ENCODE measurements at places on chromosomes 13 and 19.

DNA sequence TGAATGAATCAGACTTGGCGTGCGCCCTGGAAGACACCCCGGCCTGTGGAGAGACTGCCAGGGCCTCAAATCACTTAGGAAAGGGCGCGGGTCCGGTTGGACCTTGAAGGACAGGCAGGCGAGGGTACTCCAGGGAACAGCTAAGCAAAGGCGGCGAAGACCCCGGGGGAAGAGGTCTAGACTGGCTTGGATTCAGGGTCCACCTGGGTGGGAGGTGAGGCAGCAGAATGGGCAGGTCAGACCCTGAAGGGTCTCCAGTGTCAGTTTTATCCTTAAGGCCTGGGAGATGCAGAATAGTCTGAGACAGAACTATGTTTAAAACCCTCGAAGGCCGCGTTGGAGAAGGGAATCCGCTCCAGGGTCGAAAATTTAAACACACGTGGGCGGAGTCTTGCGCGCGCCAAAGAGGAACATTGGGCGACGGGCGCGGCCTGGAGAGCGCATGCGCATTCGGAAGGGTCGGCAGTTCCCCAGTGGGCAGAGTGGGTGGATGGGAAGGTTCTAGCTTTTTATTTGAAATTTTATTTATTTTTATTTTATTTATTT, 567 bp upstream of the SMG9 start:
- no peak for DNase-seq

DNA sequence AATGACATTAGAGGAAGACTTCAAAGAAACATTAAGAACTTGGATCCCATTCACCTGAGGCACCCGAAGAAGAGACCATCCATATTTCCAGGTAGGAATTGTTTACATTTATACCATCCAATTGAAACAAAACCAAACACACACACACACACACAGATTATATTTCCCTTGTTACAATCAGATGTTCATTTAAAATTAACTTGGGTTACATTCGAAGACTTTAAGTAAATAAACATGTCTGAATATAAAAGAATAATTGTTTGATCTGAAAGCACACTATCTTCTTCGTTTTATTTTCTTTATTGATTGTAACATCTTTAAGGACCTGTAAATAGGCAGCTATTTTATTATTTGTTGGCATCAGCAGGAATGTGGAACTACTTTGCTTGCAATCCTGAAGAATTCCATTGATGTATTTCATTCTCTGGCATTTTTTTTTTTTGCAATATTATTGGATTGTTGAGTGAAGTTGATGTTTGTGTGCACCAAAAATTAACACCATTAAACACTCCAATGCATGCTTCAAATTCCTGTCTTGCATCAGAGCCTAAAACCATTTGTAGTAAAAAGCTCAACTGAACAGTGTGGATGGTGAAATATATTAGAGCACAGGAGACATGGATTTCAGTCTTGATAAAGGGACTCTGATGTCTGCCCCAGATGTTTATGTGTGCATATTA, 85.3 kb upstream of the FRY start:
- no peak for DNase-seq

DNA sequence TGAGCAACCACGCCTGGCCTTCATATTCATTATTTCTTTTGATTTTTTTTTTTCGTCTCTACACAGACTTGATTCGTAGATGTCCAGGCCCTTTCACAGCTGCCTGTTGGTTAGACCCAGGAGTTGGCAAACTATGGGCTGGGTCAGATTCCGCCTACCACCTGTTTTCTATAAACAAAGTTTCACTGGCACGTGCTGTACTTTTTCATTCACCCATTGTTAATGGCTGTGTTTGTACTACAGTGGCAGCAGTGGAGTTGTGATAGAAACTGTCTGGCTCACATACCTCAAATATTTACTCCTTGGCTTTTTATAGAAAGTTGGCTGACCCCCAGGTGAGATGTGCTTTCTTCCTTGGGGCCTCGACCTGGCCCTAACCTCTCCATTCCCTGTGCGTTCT, 72.9 kb upstream of the TEX29 start:
- no peak for DNase-seq

GRCh38 chr13:40657951-40658350, 8.5 kb downstream of the FOXO1 start:
- DNase-seq, result no peak

GRCh38 chr13:44853641-44854040, 135.6 kb downstream of the NUFIP1 start:
- DNase-seq, result peak; percentile 46

DNA sequence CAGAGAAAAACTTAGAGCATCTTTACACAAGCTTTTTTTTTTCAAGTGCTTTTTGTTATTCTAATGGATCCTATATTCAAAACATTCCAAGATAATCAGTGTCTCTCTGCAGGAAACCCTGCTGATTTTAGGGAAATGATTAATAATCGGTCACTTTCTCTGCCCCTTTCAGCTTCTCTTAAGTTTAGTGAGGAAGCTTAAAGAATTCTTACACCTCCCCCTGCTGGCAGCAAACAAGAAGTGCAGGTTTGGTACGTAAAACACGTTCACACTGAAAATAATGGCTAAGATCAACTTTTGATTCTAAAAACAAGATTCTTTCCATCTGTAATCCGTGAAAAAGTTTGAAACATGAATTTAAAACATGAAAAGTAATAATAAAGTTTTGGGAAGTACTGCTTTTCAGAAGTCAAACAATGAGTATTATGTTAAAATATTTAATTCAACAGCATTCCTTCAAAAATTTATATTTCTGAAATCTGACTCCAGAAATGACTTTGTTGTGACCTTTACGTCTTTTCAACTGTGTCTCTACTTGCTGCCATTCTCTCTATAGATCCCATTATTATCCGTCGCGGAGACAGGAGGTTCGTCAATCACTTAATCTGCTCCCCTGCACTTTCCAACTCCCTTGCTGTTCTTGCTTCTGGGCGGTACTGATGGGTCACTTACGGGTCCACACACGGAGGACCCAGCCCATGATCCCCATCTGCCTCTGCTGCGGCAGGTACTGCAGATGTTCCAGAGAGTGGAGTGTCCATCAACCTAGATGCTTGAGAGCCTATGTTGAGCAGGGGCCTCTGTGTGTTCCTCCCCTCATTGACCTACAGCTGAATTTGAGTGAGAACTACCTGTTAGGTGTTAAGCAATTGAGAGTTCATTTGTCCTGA, 203.1 kb upstream of the EDNRB start:
- no peak for DNase-seq

- no peak for DNase-seq
These were observed 17.5 kb upstream of the SIGLEC14 start for GRCh38 chr19:51664131-51664530.

- DNase-seq, result no peak
These were observed 25.5 kb downstream of the IZUMO4 start for GRCh38 chr19:2122251-2122650.

DNA sequence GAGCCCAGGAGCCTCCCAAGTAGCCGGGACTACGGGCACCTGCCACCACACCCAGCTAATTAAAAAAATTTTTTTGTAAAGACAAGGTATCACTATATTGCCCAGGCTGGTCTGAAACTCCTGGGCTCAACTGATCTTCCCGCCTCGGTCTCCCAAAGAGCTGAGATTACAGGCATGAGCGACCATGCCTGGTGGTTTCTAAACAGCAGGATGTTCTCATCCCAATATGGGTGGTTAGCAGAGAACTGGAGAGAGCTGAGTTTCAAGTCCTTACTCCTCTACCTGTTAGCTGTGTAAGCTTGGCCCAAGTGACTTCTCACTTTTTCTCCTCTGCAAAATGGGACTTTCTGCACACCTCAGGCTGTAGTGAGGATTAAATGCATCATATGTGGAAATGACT, 8.0 kb downstream of the TMEM91 start:
- no peak for DNase-seq

DNA sequence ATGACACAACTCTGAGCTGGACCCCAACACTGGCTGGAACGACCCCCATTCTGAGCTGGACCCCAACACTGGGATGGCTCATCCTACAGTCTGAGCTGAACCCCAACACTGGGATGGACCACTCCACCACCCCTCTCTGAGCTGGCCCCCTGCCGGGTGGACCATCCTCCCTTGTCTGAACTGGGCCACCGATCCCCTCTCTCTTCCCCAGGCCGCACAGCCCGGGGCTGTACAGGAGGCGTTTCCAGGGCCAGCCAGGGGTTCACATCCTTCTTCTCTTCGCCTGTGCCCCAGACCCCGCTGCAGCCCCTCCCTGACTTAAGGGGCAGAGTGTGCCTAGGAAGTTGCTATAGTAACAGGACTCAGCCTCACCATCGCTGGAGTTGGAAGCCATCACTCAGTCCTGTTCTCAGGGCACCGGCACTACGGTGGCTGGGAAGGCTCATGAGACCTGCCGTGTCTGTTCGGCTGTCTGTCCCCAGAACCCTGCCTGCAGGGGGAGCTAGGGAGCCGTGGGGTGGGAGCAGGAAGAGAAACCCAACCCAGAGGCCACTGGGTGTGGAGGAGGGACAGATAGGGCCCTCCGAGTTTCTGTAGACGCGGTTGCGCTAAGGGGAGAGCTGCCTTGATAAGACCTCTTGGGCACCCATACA, 3.7 kb downstream of the PRKACA start:
- no peak for DNase-seq

GRCh38 chr19:10424011-10424637, 3.8 kb downstream of the PDE4A start:
- no peak for DNase-seq

DNA sequence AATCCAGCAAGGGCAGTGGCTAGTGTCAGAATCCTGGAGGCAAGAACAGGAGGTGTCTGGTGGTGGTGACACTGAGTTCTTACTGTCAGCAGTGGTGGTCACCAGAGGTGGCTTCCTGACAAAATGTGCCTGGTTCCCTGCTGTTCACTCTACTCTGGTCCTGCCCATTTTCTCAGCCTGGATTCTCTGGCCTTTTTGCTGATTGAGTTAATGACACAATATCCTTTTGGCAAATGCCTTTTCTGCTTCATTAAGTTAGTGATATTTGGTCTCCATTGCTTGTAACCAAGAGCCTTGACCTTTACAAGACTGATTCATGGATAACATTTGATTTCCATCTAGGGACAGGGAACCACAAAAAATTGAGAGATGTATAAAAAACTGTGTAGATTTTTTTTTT, 51.1 kb downstream of the RFC3 start:
- no peak for DNase-seq

DNA sequence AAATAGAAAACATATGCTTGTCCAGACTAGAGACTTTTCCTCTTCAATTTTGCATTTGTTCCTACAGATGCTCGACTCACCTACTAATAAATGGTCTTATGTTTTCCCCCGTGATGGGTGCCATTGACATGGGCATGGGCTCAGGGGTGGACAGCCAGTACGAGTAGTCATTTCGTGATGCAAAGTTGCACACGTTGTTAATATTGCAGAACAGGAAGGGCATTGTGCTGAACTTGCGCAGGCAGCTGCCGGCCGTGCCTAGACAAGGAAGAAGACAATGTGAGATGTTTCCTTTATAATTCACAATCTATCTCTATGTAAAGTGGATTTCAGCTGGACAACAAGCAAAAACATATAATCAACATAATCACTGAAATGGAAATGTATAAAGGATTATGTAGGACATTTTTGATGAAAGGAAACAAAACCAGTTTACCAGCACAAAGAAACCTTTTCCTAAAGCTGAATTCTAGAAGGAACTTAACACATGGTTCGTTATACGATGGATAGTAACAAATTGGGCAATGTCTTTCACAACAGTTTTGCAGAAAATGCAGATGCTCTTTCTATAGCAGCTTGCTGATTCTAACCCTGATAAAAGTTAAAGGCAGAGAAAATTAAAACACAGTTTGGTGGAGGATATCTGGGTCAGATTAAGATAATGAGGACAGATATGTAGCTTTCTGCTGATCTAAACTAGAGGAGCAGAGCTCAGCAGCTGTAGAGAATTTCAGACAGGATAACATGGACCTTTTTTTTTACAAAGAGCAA, 145.7 kb downstream of the COL4A1 start:
- DNase-seq, result no peak

GRCh38 chr13:46803586-46803985, 6.6 kb upstream of the ESD start:
- no peak for DNase-seq

DNA sequence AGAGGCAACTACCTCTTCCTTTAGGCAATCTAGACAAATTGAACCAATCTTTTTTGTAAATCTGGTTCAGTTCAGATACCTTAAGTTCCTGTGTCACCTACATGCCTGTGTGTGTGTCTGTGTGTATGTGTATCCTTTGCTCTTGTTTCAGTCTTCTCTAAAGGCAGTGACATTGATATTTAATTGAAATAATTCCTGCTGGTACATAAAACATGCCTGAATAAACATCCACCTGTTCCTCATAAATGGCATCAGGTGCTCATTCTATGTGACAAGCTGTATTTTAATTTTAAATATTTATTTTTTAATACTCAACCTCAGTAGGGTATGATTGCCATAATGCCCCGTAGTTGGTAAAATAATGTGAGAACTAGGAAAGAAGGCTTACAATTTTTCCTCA, 1606.4 kb upstream of the PRR20A start:
- no peak for DNase-seq

DNA sequence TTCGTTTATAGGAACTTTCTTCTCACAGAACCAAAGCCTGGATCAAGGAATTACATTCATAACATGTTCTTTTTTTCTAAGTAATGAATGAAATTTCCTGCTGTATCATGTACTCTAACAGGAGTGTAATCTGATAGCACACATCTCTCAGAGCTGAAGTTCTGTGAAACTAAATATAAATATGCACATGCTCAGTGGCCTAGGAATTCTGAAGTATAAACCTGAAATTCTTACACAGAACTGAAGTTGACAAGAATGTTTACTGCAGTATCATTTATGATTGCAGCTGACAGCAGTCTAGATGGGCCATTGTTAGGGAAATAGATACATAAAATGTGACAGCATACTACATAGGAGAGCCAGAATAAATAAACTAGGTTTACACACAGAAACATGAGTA, 54.5 kb downstream of the USP12 start:
- DNase-seq, result no peak

GRCh38 chr19:20247016-20247683, 80.1 kb downstream of the ZNF486 start:
- no peak for DNase-seq

- no peak for DNase-seq
These were observed 3.5 kb downstream of the STARD13 start for GRCh38 chr13:33281951-33282595.

DNA sequence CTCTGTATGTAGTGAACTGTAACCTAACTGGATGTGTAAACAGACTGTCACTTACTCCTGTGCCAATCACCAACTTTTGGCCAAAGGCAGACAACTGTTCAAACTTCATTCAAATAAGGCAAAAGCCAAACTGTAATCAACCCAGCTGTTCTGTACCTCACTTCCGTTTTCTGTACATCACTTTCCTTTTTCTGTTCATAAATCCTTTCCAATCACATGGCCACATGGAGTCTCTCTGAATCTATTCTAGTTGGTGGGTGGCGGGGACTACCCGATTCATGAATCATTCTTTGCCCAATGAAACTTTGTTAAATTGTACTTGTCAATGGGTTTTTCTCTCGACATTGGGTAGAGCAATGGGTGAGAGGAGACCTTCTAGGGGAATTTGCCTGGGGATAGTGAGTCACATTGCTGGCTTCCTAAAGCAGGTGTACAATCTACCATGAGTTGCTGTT, 178.3 kb upstream of the RFC3 start:
- no peak for DNase-seq

All from epithelial cell of prostate (primary cell).